Amniotic stem cell (primary cell): ENCODE measurements at places on chromosomes 3 and 15.
A peak's percentile ranks its signal among the peaks of the same experiment; 100 is the strongest.

DNA sequence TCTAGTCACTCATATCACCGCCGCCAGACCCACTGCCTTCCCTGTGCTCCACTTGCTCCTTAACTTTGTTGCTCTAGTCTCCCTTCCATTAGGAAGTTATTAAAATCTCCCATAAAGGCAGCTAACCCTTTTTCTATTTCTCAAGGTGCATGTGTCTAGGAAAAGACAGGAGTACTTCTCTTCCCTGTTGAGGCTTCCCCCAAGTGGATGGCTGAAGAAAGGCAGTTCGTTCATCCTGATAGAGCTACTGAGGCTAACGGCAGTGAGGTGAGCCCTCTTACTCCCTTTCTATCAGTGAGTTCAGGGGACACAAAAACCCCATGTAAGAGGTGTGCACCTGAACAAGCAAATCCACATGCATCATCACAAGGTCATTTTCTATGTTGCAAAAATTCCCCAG lies 397.8 kb downstream of the IGSF11 start:
- no peak for DNase-seq

DNA sequence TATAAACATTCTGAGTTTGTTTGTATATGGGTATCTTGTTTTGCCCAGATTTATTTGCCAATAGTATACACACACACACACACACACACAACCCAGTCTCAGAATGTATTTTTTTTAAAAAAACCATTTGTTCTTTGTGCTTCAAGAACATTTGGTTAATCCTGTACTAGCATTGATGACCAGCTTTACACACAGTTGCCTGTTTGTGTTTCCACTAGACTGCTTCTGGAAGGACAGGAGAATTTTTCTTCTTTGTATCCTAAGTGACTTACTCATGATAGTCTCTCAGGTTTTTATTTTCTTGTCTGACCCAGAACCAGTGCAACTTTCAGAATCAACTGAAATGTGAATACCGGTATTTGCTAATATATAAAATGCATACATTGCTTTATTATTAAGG lies 40.5 kb downstream of the U2SURP start:
- no peak for DNase-seq

DNA sequence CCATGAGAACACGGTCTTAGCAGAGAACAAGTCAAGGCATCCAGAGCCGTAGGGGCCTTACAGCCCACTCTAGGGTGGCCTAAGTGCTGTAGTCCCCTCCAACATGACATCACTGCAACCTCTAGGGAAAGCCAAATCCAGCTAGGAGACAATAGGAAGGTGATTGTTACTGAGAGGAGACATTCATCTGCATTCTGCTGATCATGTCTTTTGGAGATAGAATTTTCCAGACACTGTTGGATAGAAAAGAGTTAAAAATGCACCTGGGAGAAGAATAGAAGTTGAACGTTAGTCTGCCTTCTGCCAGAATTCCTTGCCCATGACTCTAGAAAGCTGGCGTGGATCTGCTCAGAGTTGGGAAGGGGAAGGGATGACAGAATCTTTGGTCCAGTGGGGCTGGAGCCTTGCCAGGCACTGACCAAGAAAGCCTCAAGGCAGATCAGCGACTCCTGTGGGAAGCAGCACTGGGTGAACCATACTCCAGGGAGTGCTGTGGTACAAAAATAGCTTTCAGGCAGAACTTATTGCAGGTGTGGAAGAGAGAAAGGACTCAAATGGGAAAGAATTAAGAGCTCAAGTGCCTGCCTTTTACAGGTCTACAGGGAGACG lies 44.8 kb upstream of the RAF1 start:
- DNase-seq = peak; percentile 86

DNA sequence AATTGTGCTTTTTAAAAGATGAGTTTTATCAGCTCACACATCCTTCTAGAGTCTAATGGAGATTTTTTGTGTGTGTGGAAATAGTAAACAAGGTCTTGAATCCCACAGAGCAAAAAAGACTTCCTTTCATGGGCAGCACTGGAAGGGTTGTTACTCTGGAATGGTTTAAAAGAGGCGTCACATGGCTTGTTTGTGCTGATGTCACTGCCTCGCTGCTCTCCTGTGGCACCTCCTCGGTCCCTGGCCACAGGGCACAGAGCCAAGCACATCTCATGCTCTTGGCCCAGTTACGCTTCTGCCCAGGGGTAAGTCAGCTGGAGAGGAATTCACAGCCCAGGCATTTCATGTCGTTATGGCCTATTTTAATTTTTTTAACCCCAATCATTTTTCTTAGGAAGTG lies 53.2 kb downstream of the PGPEP1L start:
- DNase-seq = peak; percentile 34

- DNase-seq = no peak
Measured at GRCh38 chr15:55226127-55226526, 29.4 kb upstream of the RSL24D1 start.

DNA sequence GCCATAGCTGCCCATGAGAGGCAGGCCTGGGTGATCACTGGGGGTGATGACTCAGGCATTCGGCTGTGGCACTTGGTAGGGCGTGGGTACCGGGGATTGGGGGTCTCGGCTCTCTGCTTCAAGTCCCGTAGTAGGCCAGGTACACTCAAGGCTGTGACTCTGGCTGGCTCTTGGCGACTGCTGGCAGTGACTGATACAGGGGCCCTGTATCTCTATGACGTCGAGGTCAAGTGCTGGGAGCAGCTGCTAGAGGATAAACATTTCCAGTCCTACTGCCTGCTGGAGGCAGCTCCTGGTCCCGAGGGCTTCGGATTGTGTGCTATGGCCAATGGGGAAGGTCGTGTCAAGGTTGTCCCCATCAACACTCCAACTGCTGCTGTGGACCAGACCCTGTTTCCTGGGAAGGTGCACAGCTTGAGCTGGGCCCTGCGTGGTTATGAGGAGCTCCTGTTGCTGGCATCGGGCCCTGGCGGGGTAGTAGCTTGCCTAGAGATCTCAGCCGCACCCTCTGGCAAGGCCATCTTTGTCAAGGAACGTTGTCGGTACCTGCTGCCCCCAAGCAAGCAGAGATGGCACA lies 5.3 kb downstream of the WDR6 start:
- no peak for DNase-seq
